Stimulated activated CD4-positive, alpha-beta T cell treated with anti-CD3 and anti-CD28 coated beads, Interleukin-1b, Interleukin-23, amount 100 ng/mL, for 24 hours (primary cell): ENCODE measurements at places on chromosomes 3 and 15.

GRCh38 chr15:48025118-48025517 lies 95.7 kb upstream of the SLC24A5 start:
- no peak for DNase-seq

DNA sequence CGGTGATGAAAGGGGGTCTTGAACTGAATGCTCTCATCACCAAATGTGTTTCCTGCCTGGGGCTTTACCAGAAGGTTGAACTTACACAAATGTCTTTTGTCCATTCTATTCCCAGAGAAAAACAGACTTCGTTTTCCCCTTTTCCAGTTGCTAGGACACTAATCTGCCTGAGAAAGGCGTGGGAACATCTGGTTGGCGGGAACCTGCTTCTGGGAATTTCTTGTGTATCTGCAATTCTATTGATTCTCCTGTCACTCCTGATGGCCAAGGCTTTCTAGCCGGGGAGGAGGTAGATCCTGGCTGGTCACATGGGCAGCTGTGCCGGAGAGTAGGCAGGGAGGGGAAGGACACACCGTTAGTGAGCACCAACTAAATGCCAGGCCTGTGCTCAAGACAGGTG lies 31.1 kb upstream of the CCDC174 start:
- DNase-seq: no peak

DNA sequence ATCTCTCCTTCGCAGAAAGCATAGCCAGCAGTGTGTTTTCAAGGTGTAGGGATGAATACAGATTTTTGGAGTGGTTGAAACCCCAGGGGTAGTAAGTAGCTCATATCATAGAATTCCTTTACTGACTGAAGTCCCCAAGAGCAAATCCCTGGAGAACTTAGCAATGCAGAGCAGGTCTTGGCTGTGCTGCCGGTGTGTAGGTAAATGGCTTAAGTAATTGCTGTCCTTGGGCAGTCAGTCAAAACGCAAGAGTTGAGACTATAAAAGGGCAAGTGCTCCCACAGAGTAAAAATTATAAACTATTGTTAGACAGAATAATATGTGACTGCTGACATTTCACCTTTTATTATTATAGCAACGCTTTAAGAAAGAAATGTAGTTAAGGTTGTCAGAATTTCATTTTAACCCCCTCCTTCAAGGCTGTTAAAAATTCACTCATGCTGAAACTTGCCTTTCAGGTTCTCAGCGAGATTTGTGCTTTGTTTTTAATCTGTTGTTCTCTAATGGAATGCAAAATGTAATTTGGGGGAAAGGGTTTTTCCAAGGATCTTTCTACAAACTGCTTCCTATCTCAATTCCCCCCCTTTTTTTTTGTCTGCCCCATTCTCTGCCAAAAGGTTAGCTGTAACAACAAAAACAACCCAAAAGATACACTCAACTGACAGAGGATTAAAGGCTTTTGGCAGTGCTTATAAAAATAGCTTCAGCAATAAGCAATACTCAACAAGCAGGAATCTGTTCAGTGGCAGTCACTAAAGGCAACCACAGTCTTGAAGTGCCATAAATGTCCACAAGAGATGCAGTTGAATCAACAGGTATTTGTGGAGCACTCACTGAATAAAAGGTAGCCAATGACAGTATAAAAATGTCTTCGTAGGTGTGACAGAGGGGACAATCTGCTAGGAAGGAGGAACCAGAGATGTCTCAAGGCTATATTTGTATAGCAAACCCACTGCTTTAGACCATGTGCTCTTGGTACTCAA lies 105.3 kb downstream of the THRB start:
- DNase-seq: no peak

DNA sequence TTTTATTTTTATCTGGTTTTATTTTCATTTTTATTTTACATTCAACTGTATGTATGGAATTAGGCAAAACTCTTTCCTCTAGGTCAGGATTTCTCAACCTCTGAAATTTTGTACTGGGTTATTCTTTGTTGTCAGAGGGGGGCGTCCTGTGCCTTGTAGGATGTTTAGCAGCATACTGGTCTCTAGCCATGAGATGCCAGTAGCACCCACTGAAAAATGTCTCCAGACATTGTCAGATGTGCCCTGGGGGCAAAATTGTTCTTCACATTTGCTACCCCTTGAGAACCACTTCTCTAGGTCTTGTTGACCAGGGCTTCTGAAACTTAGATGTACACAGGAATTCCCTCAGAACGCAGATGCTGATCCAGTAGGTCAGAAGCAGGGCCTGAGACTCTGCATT lies 5.4 kb downstream of the CHRNA5 start:
- no peak for DNase-seq

GRCh38 chr15:58292751-58293175 lies 139.0 kb upstream of the LIPC start:
- no peak for DNase-seq

DNA sequence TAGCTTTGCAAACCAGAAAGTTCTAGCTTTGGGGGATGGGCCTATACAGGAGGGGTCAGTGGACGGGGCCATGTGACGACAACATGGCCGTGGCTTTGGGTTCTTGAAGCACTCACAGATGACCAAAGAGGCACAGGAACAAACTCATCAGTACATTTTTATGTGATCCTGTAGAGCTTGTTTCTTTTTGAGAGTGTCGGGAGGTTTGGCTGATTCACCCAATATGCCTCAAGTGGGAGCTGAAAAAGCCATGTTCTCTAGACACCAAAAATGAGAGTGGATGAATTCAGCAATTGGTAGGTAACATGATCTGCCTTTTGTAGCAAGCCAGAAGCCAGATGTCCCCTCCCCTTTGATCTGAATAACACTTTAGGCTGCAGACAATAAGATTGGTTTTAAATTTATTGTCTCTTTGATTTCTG lies 30.1 kb downstream of the GREM1 start:
- DNase-seq: no peak

DNA sequence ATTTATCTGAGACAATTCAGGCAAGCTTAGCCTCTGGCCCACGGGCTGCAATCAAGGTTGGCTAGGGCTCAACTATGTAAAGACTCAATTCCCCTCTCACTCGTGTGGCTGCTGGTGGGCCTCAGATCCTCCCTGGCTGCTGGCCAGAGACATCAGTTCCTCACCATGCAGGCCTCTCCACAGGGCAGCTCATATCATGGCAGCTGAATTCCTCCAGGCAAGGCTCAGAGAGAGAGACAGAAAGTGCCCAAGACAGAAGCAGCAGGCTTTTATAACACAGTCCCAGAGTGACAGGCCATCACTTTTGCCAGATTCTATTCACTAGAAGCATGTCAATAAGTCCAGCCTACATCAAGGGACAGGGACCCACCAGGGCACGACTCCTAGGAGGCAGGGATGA lies 63.2 kb downstream of the XXYLT1 start:
- no peak for DNase-seq
